Endothelial cell of umbilical vein (primary cell): ENCODE measurements at places on chromosomes 5 and 9. TPM values are rescaled to one million over a fixed set of nuclear protein-coding genes. Genes with fewer than 3 reads are reported as not detected.

ADAMTS6 gene
- 43.4 and 57.4 TPM in 2 replicates for total RNA-seq

EXOSC3 gene
- total RNA-seq = 38.0 and 39.1 TPM in 2 replicates

PLPP7 gene
- 0.83 and 2.1 TPM in 2 replicates for total RNA-seq

PDE6A gene
- total RNA-seq = not detected in 2 replicates

KIF4B gene
- total RNA-seq = 0.14 and 0.44 TPM in 2 replicates

SEMA5A gene
- 0.04 TPM in 1 of 2 replicates, not detected in the other for total RNA-seq

SELENOP gene
- total RNA-seq = 1.5 TPM in 1 of 2 replicates, not detected in the other

APBA1 gene
- 11.3 and 11.4 TPM in 2 replicates for total RNA-seq

LARP1 gene
- 227 and 252 TPM in 2 replicates for total RNA-seq

GRCh38 chr5:63916786-63917185, 45.5 kb downstream of the HTR1A start:
- DNase-seq = no peak

- no peak for DNase-seq
Observed at GRCh38 chr9:130444565-130445221, at the start of gene ASS1. TSS of gene ASS1 (plus strand) at chr9:130444961. CDS start at chr9:130452229, 7,268 bp downstream.

DNA sequence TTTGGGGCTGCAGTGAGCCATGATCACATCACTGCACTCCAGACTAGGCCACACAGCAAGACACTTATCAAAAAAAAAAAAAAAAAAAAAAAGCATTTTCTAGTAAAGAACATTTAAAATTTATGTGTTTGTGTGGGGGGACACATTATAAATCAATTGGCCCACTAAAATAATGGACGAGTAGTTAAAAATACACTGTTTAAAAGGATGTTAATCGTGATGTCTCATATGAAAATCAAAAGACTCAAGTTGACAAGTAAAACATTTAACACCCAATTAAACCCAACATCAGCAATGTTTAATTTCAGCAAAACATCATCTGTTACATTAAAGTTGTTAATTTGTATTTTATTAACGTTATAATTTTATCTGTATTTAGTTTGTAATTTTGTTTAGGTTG, 152.3 kb downstream of the MAPKAP1 start:
- no peak for DNase-seq

DNA sequence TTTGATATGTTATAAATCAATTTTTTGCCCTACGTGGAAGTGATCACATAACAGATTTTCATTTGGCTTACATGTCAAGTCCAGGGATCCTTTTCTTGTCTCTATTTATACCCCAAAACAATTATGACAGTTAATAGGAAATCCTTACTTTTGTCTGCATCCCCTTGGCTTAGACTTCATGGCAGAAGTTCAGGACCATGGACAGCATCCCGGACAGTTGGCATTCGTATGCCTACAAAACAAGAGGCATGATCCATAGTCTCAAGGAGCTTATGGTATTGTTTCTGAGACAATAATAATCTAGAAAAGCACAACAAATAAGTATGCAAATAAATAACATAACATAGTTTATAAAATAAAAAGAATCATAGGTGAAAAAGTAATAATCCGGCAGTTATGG, 214.3 kb upstream of the GRIA1 start:
- no peak for DNase-seq

GRCh38 chr5:135740475-135740874, 94.0 kb upstream of the SLC25A48 start:
- no peak for DNase-seq

DNA sequence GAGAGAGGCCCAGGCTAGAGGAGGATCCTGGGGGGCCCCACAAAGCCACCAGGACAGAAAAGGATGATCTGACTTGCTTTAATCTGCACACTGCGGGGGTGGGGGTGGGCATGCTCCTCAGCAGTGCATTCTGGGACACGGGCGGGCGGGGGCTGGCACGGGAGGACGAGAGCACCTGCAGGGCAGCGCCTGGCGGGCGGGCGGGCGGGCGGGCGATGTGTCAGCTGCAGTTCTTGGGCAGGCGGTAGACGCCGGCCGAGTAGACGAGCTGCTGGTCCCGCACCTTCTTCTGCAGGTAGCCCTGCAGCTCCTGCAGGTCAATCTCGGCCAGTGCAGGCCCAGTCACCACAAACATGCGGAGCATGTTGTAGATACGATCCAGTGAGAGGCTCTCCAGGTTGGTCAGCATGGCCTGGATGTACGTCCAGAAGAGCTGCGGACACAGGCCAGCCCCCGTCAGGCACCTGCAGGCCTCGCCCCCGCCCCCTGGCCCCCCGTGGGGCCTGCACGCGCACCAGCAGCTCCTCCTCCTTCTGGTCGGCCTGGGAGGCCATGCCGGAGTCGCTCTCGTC, 3.0 kb upstream of the TMEM210 start:
- no peak for DNase-seq

DNA sequence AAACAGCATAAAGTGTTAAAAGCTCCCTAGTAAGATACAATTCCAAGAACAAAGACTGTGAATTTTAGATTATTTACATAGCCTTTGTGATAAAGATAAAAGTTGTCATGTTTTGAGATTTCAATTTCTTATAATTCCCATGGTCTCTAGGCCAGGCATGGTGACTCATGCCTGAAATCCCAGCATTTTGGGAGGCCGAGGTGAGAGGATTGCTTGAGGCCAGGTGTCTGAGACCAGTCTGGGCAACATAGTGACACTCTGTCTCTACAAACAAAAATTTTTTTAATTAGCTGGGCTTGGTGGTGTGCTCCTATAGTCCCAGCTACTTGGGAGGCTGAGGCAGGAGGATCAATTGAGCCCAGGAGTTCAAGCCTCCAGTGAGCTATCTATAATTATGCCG, 48.1 kb downstream of the BDP1 start:
- no peak for DNase-seq

DNA sequence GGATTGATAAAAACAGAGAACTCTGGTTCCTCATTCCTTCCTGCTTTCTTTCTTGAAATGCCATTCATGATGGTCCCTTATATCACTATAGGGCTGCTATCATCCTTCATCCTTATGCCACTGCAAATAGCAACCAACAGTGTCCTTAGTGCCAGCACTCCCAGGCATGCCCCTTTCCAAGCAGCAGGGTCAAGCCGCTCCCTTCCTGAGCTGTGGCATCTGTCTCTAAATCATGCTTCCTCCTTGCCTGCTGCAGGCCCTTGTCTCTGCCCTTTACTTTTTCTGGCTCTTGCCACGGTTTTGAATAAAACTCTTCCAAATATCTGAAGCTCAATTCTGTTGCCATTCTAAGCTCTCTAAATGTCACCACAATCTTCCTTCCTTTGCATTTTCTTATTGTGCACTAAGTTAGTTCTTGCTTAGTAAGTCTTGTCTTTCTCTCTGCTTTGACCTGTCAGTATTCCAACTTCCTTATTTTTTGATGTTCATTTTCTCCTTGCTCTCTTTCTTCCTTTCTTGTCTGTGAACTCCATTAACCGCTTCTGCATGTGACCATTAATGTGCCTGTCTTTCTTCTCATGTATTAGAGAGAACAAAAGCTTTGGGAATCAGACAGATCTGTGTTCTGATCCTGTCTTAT, 19.9 kb downstream of the TLR4 start:
- DNase-seq = no peak

DNA sequence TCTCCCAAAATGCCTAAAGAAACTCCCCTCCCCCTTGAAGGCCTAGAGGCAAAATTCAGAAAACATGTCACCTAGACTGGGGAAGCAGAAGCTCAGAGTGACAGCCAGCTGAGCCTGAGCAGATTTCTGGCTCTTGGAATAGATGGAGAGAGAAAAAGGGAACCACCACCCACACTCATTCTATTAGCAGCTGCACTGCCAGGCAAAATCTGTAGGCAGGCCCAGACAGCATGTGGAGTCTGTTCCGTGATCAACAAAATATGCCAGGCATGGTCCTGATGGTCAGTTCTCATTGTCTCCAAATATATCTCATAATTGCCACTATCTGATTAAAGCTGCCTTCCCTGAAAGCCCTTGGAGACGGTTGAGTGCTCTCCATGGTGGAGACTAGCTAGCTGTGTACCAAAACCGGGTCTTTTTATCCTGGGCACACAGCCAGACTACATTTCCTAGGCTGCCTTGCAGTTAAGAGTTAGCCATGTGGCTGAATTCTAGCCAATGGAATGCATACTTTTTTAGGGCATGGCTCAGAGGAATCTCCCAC, 131.7 kb upstream of the GPR151 start:
- no peak for DNase-seq

DNA sequence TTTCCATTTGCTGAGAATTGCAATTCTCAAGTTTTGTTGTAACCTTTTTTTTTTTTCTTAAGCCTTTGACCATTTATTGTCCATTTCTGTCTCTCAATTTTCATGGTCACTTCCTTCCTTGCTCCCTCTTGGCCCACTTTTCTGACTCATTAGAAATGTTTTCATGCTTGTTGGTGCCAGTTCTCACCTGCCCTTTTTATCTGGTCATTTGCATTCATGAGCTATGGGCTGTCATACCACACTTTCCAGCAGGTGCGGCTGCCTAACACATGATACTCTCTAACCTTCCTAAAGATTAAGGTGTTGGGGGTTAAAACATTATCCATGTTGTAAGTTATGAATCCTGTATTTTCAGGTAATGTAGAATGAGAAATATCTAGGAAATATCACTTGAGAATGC, 150.5 kb upstream of the TLX3 start:
- no peak for DNase-seq

GRCh38 chr9:33498387-33498786, 24.7 kb upstream of the NOL6 start:
- peak; percentile 28 for DNase-seq

GRCh38 chr5:82922086-82922734, 155.0 kb downstream of the TMEM167A start:
- DNase-seq = no peak

GRCh38 chr9:86454701-86455615, 100.7 kb upstream of the TUT7 start:
- DNase-seq = no peak

DNA sequence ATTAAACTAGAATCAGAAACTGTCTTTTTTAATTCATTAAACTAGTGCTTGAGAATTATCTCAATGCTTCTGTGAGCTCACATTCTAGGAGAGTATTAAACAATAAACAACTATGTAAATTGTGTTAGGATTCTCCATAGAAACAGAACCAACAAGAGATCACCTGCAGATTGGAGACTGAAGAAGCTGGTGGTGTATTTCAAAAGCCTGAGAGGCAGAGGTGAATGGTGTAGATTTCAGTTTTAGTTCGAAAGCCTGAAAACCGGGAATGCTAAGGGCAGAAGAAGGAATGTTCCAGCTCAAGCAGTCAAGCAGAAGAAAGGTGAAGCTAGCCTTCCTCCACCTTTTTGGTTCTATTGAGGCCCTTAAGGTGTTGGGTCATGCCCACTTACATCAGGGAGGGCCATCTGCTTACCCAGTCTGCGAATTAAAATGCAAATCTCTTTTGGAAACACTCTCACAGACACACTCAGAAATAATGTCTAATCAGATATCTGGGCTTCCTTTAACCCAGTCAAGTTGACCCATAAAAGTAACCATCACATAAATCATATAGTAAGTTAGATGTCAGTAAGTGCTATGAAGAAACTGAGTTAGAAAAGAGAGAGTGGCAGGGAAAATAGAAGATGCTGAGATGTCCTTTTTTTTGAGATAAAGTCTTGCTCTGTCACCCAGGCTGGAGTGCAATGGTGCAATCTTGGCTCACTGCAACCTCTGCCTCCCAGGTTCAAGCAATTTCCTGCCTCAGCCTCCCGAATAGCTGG, 291.5 kb downstream of the ARRDC3 start:
- no peak for DNase-seq

DNA sequence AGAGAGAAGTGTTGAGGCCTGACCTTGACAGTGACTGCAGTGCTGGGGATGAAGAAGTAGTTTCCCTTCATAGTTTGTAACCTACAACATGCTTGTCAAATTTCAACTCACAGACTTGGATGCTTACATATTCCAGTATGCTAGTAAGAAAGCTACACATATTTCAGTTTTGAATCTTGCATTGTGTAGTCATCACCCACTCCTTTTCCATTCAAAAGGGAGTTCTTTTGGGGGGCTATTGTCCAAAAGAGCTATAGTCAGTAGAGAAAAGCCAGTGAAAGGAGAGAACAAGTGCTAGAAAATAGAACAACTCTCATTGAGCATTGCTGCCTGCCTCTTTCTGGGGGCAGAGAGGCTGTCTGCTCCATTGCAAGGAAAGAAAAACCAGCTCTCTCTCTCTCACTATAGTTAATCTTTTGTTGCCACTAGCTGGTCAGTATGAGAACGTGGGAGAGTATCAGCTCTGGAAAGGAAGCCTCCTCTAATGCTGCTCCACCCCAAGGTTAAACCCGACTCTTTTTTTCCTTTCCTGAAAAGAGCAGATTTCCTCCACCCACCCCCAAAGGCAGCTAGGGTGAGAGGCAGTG, 7.3 kb downstream of the ASTN2 start:
- DNase-seq = no peak

- no peak for DNase-seq
Observed at GRCh38 chr5:86175224-86175623, 442.5 kb upstream of the COX7C start.

GRCh38 chr9:125908136-125908535, 161.0 kb downstream of the PBX3 start:
- DNase-seq = no peak

GRCh38 chr5:93635991-93636390, 53.0 kb downstream of the NR2F1 start:
- no peak for DNase-seq
